ENCODE measurements at places on chromosomes 3 and 15. TPM values are rescaled to one million over a fixed set of nuclear protein-coding genes. Genes with fewer than 3 reads are reported as not detected.
A peak's percentile ranks its signal among the peaks of the same experiment; 100 is the strongest.

- no peak for DNase-seq
Observed at GRCh38 chr3:159837725-159838124, 150.9 kb upstream of the IL12A start.

DNA sequence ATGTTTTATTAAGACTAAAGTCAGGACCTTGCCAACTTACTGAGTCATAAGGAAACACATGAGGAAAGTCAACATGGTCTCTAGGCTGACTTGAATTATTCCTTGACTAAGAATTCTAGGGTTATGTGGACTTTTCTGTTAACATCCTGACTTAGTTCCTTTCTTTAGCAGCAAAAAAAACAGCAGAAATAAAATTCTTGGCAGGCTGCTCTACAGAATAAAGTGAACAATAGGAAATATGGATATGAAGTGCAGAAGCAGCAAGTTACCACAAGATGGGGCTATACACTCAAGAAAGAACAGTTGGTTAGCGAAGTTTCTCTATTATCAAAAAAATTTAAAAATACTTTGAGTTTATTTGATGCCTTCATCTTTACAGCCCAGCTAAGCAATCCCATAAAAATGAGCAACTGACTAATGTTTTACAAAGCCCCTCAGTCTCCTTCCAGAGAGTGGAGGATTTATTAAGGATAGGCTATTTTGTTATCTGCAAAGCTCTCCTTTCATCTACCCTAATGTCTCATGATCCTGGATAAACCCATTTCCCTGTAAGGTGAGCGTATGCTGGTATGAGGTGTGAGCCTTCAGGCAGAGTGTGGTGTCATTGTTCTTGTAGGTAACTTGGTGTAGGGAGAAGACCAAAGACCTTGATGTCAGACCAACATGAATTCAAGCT lies 23.1 kb upstream of the MCCC1 start:
- peak; percentile 60 for DNase-seq

DNA sequence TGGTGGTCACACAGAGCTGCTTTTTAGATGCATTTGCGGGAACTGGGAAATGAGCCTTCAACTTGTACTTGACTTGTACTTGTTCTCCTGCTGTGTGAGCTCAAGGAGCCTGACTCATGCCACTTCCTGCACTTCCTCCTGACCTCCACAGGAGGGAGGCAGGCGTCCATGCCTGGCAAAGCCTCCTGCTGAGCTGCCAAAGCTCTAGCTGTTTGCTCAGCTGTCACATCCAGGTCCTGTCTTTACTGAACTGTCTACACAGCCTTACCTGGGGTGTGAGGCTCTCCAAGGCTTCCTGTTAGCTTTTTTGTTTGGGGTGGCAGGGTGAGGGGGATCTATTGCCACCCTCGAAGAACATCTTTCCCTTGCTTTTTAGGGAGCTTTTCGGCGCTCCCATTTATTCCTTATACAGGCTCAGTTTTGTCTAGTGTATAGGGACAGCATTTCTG lies 6.4 kb downstream of the THPO start:
- DNase-seq = peak; percentile 94

The SYNPR gene
- 0.18 TPM for total RNA-seq

GRCh38 chr3:152272771-152273242 lies 4.1 kb downstream of the MBNL1 start:
- DNase-seq = no peak

DNA sequence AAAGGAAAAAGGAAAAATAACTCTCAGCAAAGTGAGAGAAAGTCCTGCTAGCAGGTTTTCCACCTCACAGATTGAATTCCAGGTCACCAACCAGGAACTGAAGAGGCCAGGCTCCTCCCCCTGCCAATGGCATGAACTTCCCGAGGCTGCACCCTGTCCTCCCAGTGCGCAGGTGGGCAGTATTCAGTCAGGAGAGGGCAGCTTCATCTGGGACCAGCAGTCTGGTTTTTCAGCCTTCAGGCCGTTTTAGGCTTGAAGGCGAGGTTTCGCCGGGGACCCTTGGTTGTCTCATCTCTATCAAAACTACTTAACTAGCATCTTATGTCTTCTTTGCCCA lies 41.2 kb downstream of the TRAT1 start:
- DNase-seq = peak; percentile 47

GRCh38 chr15:95884276-95884675 lies 446.2 kb upstream of the NR2F2 start:
- DNase-seq = peak; percentile 63

- DNase-seq = peak; percentile 92
Observed at GRCh38 chr3:88203642-88204055, 53.9 kb downstream of the C3orf38 start.

GRCh38 chr15:74873756-74874424 lies 725 bp upstream of the SCAMP2 start:
- DNase-seq = no peak

GRCh38 chr3:171835116-171835515 lies 8.0 kb upstream of the TMEM212 start:
- DNase-seq = no peak

DNA sequence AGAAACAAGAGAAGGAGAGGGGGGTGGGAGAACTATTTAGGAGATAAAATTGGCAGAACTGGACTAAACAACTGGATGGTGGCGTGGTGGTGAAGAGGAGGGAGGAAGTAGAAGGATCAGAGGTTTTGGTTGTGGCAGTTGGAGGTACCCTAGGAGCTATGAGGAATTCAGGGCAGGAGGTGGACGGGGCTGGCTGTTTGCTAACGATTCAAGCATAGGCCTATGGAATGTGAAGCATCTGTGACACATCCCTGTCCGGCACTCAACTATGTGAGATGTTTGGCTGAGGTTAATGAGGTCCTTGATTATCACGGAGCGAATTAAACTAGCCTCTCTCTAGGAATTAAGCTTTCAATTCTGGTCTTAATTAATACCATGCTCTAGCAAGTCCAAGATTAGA lies 13.5 kb downstream of the TARS3 start:
- no peak for DNase-seq

- DNase-seq = peak; percentile 80
Observed at GRCh38 chr3:24493746-24494617, 668 bp downstream of the THRB start.

DNA sequence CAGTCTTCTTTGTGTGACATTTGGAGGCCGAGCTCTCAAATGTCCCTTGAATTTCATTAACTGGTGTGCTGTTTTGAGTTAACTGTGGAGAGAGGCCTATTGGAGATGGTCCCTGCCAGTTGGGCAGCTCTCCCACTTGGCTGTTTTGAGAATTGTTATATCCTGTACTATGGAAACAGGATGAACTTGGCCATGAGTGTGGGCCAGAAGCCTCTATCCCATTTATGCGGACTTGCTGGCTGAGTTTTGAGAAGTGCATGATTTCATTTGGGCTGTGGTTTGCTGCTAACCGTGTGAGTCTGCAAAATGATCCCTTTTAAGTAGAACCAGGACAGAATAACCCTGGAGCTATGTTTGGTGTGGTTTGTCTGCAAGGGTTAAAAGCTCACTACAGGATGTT lies 366.0 kb downstream of the PTPRG start:
- DNase-seq = peak; percentile 42

The ALCAM gene
- 36.3 TPM for total RNA-seq

GRCh38 chr15:60243769-60244168 lies 154.0 kb downstream of the ANXA2 start:
- no peak for DNase-seq

The SEMA3F gene
- total RNA-seq = 145 TPM

The P2RY12 gene
- total RNA-seq = not detected

The SCAANT1 gene
- total RNA-seq = not detected

The TXNRD3 gene
- total RNA-seq = 12.5 TPM

DNA sequence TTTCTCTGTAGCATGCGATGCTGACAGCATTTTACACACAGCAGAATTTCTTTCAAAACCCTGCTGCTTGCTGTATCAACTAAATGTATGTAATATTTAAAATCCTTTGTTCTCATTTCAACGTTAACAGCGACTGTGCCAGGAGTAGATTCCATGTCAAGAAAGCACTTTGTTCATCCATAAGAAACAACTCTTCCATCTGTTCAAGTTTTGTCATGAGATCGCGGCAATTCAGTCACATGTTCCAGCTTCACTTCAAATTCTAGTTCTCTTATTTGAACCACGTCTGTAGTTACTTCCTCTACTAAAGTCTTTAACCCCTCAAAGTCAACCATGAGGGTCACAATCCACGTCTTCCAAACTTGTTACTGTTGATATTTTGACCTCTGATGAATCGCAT lies 50.6 kb downstream of the SMARCC1 start:
- DNase-seq = no peak

DNA sequence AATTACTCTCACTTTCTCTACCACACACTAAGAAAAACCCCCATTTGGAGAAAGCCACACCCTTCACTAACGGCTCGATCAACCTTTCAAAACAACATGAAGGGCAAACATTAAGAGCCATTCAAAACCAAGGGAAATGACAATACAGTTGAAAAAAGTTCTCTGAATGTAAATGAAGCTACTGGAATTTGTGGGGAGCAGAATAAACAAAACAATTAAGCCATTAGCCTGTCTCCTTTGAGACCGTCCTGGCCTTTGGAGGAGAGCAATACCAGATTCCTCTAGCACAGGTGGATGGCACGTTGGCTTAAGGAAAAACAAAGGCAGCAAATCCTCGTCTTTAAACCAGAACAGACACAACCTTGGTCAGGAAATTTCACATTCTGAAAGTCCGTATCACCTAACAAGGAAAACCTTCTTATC lies 18.7 kb downstream of the MYO1E start:
- DNase-seq = no peak

- no peak for DNase-seq
Observed at GRCh38 chr3:82143661-82144412, 382.4 kb upstream of the GBE1 start.

The CADPS gene
- 20.8 TPM for total RNA-seq

The GOLGA6D gene
- 0.21 TPM for total RNA-seq

DNA sequence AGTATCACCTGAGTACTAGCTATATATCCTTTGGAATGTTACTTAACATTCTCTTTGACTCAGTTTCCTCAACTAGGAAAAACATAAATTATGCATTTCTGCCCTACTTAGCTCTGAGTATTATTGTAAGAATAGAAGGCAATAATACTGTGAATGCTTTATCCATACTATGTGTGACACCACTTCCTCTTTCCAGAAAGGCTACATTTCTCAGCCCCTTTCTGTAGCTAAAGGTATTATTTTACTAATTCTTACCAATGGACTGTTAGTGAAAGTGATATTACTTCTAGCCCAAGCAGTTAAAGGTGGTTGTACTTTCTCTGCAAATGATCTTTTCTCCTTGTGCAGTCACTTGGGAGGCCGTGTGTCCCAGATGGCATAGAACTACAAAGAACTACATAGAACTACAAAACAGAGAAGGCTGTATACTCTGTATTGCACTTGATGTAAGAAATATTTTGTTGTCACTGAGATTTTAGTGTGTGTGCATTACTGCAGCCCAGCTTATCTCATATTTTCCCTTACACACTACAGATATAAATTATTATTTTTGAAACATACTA lies 35.1 kb downstream of the MYH15 start:
- no peak for DNase-seq

The WDR49 gene
- 1.6 TPM for total RNA-seq

DNA sequence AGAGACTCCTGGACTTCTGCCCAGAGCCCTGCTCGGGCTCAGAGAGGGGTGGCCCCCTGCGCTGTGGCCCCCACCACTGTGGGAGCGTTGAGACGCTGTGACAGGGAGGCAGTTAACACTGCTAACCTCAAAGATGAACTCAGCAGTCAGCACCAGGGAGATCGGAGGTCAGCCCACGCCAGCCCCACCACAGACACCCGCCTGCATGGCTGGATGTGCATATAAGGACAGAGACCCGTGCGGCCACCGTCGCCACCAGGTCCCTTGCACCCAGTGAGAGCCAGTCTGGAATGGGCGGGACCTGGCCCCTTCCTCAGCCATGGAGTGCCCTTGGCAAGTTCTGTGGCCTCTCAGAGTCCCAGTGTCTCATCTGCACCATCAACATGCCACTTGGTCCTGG lies 48.5 kb upstream of the FURIN start:
- no peak for DNase-seq

The IL16 gene
- 0.19 TPM for total RNA-seq

The PDZRN3 gene
- total RNA-seq = 10.4 TPM

DNA sequence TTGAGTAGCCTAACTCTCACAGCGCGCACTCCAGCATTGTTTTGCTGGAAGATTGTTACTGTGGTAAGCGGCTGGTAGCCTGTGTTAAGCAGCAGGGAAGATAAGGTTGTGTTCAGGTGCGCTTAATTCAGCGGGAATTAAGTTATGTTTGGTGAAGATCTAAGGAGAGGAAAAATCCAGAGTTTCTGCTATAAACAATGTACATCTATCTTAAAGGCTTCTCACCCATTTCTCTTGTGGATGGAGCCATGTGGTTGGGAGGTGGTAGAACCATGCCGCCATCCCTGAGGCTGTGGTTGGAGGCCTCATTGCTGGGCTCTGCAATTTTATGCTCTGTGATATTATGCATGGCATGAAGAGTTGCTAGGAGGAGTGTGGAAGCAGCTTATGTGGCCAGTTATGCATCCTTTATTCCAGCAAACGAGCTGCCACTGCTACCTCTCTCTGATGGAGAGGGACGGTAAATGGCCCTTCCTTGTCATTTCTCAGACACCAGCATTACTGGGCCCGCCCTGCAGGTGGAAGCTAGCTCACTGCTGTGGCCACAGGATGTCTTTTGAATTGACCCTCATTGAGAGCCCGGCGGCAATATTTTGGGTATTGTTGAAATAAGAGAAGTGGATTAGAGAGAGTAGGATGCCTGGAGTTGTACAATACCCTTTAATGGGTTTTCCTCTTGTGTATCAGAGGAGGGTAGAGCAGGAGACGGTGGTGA lies 1.3 kb downstream of the MINAR1 start:
- peak; percentile 80 for DNase-seq

- DNase-seq = no peak
Observed at GRCh38 chr3:61520966-61521628, 40.3 kb upstream of the PTPRG start.

The PARP15 gene
- 0.29 TPM for total RNA-seq

DNA sequence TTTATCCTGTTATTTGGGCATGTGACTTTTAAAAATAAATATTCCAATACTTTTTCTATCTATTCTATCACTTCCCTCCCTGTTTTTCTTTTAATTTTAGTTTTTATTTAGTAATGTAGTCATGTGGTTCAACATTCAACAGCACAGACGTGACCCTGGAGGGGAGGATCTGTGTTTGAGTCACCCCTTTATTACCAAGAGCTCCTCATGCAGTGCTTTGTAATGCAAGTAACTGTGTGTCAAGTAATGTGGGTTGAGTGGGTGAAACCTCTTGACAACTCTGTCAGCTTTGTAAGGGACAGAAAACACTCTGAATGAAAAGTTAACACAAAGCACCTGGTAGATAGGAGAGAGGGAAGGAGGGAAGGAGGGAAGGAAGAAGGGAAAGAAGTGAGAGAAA lies 89.7 kb upstream of the FGF12 start:
- DNase-seq = no peak

GRCh38 chr15:62571072-62571471 lies 406.0 kb upstream of the C2CD4B start:
- no peak for DNase-seq

The KLHDC8B gene
- total RNA-seq = 41.1 TPM
